ENCODE measurements at places on chromosomes 3 and 15.

GRCh38 chr3:23071296-23071695 is 131.8 kb upstream of the UBE2E2 start:
- DNase-seq = no peak

- DNase-seq = no peak
Observed at GRCh38 chr15:68387381-68388143, 44.4 kb downstream of the ITGA11 start.

- no peak for DNase-seq
Observed at GRCh38 chr15:88465633-88466224, 1.5 kb downstream of the MRPL46 start.

DNA sequence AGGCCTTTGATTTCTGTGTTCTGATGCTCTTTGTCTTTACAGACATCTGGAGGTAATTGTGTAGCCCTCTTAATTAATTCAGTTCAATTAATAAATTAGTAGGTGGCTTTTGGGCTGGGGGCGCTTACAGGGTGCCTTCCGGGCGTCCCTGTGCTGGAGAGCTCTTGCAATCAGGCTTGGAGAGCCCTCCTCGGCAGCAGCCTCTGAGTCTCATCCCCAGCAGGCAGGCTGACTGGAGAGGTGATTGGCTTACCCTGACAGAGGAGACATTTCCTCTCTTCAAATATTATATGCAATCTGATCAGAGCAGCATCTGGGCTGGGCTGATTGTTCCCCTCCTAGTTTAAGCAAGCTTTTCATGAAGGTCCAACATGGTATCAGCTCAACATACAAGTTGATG is 250.7 kb downstream of the LPP start:
- DNase-seq = no peak

- DNase-seq = no peak
Observed at GRCh38 chr3:188946351-188947240, 225.2 kb upstream of the TPRG1 start.

GRCh38 chr3:196537319-196537984 is 22.3 kb upstream of the SMCO1 start:
- DNase-seq = no peak

GRCh38 chr3:103991-104390 is 92.6 kb upstream of the CHL1 start:
- no peak for DNase-seq

- DNase-seq = no peak
Observed at GRCh38 chr15:64527263-64527984, 67.0 kb downstream of the ZNF609 start.

DNA sequence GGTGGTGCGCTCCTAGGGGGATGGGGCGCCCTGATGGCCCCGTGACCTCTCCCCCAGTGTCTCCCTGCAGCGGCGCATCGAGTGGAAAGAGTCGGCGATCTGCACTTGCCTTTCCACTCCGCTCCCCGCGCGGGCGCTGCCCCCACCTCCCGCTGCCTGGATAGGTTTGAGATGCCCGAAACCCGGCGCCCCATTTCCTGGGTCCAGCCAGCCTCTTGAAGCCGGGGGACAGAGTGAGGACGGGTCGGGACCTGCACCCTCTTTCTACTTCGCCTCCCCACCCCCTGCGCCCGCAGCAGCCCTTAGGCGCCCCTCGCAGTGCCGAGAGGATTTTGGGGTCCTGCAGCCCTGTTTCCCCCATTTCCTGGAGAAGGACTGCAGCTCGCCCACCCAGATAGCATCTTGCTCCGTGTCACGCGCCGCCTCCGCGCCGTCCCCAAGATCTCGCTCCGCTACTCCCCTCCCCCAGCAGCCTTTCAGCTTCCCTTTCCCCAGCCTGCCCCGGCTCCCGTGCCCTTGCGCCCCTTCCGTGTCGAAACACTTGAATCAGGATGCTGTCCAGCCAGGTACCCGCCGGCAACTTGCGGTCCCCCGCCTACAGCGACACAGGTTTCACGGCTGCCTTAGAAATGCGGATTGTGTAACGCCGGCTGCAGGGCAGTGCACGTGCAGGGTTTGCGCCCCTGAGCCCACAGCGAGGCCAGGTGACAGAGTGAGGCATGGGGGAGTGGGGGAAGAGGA is 519 bp downstream of the ABHD6 start:
- DNase-seq = peak; percentile 22

DNA sequence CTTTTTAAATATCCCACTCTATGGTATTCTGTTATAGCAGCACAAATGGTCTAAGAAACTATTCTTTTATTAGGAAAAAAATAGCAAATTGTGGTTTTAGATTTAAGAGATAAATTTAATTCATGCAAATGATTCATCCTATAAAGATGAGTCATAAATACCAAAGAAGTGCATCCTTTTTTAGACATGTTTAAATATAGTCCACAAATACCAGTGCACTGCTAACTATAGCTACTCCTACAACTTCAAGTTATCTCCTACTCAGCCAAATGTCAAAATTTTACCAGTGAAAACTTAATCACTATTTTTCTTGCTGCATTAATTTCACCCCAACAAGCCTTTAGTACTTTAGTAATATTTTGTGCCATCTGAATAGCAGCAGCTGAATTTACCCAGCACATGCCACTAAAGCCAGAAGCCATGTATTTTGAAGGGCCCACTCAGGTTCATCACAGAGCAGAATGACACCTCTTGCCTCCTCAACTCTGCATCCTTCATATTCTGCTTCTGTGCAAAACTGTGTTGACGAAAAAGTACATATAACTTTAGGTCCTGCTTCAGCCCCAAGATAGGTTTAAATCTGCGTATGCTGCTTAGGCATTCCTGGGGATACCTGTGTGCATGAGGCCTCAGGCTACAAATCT is 24.9 kb downstream of the CX3CR1 start:
- no peak for DNase-seq

DNA sequence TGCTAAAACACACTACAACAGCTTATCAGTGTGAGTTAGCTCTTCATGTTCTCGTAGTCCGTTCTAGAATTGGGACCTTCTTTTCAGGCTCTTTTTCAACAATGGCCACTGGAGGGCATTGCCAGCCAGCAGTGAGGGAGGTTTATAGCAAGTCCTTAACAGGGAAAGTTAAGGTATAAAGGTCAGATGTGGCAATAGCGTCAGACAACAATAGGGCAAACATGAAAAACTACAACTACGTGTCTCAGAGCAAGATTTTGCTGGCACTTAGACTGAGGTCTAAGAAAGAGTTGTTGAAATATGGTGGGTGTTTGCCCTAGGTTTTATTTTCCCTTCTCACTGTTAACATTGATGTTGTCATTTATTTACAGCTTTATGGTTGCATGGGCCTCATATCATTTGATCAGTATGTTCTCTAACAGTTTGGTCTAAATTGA is 161.4 kb downstream of the GMNC start:
- DNase-seq = no peak

GRCh38 chr3:45807681-45808540 is 11.6 kb upstream of the SLC6A20 start:
- no peak for DNase-seq

- DNase-seq = peak; percentile 72
Observed at GRCh38 chr3:14791343-14791945, 27.3 kb upstream of the FGD5 start.

DNA sequence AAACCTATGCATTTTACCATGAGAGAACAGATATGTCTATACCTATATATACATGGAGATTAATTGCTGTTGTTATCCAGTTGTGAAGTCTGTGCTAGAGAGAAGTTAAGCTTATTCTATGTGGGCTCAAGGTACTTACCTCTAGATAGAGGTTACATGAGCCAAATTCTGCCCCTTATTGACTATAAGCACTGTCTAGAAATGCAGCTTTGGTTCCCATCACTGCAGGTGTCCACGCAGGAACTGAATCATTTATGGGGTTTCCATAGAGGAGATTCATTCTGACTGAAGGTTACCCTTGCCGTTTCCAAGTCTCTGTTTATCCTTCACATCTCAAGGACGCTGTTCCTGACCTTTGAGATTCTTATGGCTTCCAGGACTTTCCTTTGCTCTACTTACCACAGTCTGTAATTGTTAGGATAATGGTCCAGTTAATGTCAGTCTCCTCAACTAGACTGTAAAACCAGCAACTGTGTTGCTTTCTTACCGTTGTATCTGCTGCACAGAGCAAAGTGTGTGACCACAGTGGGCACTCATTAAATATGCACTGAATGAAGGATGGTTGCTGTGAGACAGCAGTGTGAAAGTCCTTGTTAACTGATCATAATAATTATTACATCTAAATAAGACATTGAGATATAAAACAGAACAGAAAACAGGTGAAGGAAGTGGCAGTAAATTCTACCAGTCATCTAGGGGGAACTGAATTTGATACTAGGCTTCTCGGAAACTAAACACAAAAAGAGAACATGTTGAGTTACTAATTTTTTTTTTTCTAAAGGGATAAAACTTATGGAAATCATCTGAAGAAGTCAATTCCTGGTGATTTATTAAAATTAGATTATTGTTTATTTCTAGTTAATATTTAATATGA is 44.0 kb upstream of the BCL6 start:
- DNase-seq = no peak

GRCh38 chr3:10332481-10333348 is 11.8 kb upstream of the SEC13 start:
- DNase-seq = no peak

DNA sequence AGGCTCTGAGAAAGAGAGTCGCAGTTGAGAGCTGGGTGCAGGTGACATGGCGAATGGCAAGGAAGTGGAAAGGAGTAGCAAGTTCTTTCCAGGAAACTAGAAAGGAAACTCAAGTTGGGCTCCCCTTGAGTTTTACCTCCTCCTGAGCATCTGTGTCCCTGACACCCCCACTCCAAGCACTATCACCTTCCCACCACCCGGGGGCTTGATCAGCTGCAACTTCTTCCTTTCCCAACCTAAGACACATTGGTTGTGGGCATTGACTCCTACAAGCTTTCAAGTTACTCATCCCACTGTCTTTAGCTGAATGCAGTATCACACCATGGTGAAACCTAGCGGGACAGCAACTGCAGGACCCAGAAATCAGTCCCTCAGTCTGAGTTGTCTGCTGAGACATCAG is 256.6 kb upstream of the NR2F2 start:
- no peak for DNase-seq

DNA sequence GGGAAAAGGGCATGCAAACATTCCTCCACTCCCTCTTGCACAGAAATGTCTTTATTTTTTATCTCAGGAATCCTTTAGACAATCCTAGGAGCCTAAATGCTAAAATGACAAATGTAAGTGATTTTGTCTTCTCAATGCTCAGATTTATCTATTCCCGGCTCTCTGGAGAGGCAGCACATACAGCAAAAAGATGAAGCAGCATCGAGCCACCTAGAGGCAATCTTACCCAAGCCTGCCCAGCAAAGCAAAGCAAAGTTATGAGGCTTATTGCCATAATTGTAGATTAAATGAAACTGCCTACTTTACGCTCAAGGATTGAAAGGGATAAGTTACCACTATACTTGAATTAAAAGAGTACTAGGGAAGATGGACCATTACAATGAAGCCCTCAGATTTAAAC is 750.4 kb upstream of the NR2F2 start:
- DNase-seq = no peak

DNA sequence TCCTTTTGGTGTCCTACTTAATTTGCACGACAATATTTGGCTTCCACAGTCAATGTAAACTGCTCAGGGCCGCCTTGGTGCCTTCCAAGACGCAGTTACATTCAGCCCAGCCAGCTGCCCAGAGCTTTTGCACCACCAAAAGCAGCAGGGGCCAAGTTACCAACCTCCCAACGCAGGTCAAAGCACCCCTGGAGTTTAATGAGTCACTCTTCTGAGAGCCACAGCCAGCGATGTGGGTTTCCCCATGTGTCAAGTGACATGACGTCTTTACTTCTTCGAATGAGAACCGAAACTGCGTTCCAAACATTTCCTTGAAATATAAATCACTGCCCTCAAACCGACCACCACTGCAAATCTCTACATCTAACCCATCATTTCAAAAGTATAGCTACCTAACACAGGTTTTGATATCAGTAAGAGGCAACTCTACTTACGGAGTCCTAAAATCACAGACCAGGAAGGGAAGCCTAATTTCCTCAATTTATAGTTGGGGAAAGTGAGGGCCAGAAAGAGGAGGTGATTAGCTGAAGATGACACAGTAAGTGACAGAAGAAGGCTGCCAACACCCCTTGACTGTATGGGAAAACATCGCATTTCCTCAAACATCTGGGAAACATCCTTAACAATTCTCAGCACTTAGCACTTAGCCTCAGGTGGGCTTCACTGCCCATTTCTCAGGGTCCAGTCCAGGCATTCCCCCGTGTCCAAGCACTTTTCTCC is 24.5 kb downstream of the MB21D2 start:
- DNase-seq = no peak

DNA sequence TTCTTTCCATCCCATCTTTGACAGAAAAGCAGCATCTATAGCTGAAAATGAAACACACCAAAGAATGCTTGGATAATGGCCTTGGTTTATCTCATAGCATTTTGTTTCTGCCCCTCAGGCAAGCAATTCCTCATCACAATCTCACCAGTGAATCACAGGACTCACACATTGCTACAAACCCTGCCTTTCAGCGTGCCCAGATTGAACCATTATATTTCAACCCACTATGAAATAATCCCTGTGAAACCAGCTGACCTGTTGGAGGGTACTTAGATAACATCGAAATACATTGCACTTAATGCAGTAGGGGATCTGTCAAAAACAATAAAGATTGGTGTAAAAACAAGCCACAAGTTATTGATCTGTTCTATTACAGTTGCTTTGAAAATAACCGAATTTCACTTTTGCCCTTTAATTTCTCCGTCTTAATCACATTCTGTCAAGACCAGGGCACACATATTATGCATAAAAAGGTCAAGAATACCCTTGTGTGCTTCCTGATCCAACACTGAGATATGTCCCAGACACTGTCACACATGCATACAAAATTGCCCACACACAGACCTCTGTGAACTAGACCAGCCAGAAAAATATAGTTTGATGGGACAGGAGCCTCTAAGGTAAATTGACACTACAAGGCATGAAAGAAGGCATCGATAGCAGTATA is 839.8 kb downstream of the NTRK3 start:
- no peak for DNase-seq

- DNase-seq = no peak
Observed at GRCh38 chr3:57500506-57500905, 43.6 kb downstream of the DNAH12 start.

- no peak for DNase-seq
Observed at GRCh38 chr3:99950921-99951320, 133.3 kb downstream of the CMSS1 start.

Measured in D721Med (cell line).